CD4-positive, alpha-beta T cell treated with Interleukin-17A for 1 hour (primary cell): ENCODE measurements at places on chromosomes 11 and 22.

GRCh38 chr22:31490496-31490925, 869 bp upstream of the EIF4ENIF1 start:
- DNase-seq: peak; percentile 75

DNA sequence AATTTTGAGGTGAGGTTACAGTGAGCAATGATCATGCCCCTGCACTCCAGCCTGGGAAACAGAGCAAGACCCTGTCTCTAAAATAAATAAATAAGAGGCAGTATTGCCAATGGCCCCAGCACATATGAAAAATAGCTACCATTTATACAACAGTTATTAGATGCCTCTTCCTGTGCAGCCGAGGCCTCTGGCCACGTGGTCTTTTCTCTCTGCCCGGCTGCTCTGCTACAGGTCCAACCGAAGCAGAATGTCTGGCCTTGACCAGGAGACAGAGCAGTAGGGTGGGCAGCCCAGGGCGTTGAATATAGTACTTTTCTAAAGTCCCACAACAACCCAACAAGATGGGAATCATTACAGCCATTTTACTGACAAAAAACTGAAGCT, 12.4 kb upstream of the OAF start:
- DNase-seq: no peak

DNA sequence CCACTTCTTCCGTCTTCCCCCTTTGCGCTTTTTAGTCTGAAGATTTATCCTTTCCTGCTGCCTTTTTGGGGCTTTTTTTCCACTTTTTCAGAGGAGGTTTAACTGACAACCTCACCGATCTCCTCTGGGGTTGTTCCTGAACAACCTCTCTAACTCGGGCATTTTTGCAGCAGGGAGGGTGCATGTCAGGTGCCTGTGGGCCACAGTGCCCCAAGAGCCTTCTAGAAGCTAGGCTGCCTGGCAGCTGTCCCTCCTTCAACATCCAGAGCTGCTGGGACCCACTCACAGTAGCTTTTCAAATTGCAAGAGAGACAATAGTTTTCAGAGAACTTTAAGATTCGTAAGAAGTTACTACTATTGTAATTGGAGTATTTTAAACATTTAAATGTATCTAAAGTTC, 1112.4 kb upstream of the CNTN5 start:
- DNase-seq: no peak

DNA sequence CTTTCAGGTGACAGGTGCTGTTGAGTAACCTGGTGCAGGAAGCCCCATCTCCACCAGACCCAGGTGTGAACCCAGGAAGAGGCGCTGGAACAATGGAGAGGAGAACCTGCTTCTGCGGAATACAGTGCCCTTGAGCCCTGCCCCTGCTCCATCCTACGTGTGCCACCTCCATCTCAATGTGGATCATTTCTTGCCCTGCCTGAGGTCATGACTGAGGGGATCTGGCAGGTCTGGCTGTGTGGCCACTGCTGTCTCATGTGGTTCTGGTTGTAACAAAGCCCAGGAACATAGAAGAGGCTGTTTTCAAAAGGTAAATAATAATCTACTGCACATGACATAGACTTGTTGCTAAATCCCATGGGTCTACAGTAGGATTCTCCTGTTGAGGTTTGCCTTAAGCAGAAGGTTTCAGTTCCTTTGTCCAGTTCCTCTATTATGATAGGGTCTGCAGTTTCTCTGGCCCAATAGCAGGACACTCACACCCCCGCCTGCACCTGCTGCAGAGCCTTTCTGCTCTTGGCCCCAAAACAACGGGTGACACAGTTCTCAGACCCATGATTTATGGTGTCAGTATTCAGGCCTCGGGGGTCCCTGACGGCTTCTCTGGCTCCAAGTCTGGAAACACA, 113.5 kb upstream of the IGLL5 start:
- DNase-seq: no peak

DNA sequence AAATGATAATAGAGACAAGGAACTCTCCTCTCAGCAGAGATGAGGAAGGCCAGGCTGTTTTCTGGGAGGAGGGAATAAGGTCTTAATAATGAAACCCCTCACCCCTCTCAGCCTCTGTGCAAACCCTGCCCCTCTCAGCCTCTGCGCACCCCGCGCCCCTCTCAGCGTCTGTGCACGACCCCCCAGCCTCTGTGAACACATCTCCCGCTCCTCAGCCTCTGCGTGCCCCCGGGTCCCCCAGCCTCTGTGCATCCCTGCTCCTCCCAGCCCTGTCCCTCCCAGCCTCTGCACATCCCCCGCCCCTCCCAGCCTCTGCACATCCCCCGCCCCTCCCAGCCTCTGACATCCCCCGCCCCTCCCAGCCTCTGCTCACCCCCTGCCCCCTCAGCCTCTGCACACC, 837.8 kb downstream of the TBC1D22A start:
- DNase-seq: no peak

- no peak for DNase-seq
Observed at GRCh38 chr11:30210357-30210756, 20.5 kb upstream of the FSHB start.

DNA sequence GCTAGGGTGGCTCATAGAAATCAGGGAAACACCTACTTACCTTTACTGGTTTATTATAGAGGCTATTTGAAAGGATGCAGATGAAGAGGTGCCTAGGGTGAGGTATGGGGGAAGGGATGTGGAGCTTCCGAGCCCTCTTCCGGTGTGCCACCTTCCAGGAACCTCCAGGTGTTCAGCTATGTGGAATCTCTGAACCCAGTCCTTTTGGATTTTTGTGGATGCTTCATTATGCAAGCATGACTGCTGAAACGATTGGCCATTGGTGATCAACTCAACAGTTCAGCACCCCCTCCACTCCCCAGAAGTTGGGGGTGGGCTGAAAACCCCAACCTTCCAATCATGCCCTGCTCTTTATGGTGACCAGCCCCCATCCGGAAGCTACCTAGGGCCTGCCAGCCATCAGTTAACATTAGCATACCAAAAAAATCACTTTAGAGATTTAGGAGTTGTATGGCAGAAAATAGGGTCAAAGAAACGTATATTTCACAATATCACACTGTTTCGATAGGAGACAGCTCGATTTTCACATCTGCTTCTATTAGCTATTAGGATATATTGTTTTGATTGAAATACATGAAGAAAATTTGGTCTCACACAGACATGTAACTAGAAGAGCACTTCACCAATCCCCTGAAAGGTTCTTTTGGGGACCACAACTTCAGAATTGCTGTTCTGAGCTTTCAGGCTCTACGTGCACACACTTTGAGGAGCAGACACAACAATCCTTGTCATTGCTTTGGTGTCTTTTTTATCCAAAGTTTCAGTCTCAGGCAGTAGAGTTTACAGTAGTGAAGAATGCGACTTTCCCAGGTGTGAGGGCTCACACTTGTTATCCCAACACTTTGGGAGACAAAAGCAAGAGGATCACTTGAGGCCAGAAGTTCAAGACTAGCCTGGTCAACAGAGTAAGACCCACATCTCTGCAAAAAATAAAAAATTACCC, 3.3 kb upstream of the POLR2G start:
- no peak for DNase-seq

DNA sequence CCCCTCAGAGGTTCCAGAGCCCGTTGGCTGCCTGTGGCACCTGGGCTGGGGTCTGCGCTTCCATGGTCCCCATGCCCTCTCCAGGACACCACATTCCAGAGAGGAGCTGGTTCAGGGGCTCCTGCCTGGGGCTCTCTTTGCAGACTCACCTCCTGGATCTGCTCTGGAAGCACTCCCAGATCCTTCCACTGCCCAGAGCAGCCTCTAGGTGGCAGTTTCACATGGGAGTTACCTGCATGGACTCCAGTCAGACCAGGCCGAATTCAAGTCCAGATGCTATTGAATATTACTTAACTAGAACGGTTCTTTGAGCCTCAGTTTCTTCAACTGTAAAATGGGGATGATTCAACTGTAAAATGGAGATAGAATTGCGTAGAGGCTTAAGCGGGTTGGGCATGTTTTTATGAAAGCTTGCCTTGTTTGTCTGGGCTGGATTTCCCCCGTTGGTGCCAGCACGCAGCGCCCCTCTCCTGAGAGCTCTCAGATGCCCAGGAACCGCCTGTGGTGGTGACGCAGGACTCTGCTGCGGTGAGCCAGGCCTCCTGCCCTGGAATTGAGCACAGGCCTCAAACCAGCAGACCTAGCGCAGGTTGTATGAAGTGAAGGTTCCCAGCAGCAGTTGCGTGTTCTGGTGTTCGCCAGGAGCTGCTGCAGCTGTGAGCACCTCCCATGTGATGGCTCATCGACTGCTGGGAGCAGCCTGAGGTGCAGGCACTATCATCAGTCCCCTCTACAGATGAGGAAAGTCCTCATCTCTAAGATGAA, 44.2 kb downstream of the LMO1 start:
- DNase-seq: peak; percentile 17

DNA sequence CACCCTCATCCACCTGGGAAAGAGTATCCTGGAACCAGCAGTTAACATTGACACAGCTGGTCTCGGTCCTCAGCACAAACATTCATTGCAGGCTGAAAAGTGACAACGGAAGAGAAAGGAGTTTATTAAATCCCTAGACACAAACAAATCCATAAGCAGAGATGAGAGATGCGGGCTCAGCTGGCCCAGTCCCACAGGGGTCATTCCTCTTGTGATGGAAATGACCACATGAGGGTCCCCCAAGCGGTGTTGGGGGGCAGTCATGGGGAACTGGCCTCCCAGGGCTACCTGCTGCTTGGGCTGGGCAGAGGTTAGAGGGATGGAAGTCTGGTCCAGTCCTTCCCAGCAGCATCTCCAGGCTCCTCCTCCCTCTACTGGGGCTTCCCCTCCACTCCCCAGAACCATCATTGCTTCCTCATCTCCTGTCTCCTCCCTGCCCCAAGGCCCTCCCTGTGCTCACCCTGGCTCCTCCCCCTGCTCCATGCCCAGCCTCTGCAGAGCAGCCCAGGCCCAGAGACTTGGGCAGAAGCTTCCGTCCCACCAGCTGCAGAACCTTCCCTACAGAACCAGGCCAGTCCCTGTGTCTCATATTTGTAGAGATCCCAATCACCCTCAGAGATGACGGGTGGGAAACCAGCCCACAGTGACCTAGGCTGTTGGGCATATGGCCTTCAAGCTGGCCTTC, 5.4 kb upstream of the IGLL5 start:
- DNase-seq: peak; percentile 22

DNA sequence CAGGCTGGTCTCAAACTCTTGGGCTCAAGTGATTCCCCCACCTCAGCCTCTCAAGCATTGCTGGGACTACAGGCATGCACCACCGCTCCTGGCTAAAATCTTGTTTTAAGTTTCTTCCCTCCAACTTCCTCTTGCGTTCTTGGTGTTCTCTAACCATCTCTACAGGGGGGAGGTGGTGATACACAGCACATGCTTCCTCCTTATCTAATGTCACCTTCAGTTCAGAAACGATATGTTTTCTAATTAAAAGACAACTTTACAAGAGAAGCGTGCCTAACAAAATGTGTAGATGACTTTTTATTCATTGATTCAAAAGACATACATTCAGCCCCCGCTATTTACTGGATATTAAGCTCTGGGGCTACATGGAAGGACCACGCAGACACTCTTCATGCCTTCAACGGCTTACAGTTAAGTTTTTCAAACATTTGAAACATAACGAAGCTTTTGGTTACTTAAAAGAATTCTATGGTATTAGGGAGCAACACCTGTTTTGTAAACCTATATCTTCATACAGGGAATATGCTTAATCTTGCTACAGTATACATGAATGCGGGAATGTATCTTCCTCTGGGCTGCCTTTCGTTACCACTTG, 933 bp upstream of the DLAT start:
- peak; percentile 13 for DNase-seq

GRCh38 chr11:46835897-46836296, 10.2 kb downstream of the CKAP5 start:
- DNase-seq: no peak

GRCh38 chr11:82889133-82890001, 10.9 kb downstream of the PRCP start:
- no peak for DNase-seq

- no peak for DNase-seq
Observed at GRCh38 chr11:3201677-3202181, 16.9 kb downstream of the MRGPRG start.

DNA sequence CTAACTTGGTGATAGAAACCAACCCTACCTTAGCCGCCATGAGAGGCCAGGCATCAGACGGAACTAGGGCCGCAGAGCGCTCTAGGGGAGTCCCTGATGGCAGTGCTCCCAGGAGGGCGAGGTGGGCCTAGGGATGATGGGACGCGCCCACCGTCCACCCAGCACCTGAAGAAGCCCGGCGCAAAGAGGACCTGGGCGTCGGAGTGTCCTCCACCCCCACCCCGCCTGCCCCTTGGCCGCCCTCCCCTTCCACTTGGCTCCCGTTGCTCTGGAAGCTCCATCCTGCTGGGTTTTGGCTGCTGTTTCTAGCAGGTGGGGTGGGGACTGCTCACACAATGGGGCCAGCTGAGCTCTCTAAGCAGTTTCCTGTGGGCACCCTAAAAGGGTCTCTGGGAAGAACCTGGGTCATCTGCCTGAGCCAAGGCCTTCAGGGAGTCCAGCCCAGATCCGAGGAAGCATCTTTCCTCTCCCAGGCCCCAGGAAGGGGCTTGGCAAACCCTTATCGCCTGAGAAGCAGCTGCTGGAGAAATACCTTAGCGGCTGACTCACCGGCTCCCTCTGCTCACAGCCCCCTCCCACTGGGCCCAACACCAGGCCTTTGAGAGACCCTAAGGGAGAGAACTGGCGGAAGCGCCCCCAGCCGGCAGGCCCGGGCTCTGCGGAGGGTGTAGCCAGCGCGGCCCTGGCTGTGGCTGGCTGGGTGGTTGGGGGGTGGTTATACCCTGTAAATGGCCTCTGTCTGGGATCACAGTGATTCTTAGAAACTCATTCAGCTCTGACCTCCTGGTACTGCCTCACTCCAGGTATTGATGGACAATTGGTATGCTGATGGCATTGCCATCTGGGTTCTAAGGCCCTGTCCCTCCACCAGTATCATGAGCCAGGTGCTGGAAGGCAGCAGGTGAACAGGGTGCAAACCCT, 19.3 kb downstream of the CREB3L1 start:
- DNase-seq: no peak

DNA sequence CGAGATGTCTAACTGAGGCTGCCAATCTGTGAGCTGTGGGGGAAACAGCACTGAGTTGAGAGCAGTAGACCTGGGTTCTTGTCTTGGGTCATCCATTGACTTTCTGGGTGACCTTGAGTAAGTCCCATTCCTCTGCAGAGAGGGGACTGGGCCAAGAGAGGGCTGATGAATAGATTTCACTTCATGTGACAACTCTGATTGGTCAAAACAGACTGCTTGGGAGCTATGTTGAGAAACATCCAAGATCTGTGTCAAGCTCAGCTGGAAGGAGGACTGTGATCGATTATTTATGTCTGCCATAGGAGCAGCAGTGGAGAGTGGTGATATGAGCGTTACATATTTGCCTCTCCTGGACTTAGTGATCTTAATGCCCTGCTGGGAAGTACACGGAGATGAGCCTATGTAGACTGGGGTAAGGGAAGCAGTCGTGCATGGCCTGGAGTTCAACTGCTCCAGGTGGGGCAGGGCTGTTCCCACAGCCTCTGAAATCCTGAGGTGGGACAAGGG, 47.7 kb downstream of the OTOG start:
- DNase-seq: no peak

GRCh38 chr11:75241036-75241905, 697 bp downstream of the TPBGL start:
- peak; percentile 89 for DNase-seq

GRCh38 chr11:134235399-134235798, 10.9 kb downstream of the VPS26B start:
- no peak for DNase-seq
